GM13976 (cell line): ENCODE measurements at places on chromosomes 1 and 21.

DNA sequence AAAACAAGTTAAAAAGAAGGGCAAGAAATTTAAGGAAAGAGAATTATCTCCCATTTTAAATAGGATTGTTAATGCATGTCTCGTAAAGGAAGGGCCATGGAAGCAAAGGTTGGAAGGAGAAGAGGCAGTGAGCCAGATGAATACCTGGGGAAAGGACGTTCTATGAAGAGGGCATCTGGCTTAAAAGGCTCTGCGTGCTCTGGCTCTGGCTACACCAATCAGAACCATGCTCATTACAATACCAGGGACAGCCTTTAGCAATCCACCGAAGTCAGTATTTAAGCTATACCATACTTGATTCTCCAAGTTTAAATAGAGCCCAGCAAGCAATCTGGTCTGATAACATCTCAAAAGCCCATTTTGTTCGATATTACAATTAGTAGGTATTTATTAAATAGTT is 58.5 kb upstream of the C1orf87 start:
- no peak for DNase-seq

- no peak for DNase-seq
These were observed 36.3 kb downstream of the DHCR24 start for GRCh38 chr1:54850737-54851136.

DNA sequence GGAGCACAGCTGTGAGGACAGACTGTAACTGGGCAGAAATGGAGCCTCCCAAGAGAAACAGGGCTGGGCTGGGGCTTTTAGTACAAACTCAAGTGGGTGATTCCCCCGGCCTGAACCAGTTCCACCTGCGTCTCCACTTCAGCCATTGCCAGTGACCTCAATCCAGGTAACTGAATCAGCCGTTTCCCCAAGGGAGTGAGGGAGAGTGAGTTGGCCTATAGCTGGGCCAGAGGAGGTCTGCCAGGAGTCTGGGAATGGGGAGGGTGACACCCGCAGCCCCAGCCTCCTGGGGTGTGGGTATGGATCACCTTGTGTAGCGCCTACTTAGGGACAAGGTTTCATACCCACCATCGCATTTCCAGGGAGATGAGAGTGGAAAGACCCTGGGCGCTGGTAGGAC is 8.5 kb downstream of the SLC26A9 start:
- no peak for DNase-seq

- DNase-seq = no peak
These were observed 1264.3 kb upstream of the ADGRL2 start for GRCh38 chr1:80536461-80536860.
